ENCODE measurements at places on chromosomes 16 and 17. TPM values are rescaled to one million over a fixed set of nuclear protein-coding genes. Genes with fewer than 3 reads are reported as not detected.

Gene SLC16A6
- total RNA-seq: 0.08 TPM

Gene KRTAP1-5
- total RNA-seq: not detected

Gene ENPP7
- not detected for total RNA-seq

Gene NLRC3
- total RNA-seq: 0.21 TPM

- DNase-seq: no peak
These were observed 23.5 kb downstream of the AATF start for GRCh38 chr17:36972186-36972700.

DNA sequence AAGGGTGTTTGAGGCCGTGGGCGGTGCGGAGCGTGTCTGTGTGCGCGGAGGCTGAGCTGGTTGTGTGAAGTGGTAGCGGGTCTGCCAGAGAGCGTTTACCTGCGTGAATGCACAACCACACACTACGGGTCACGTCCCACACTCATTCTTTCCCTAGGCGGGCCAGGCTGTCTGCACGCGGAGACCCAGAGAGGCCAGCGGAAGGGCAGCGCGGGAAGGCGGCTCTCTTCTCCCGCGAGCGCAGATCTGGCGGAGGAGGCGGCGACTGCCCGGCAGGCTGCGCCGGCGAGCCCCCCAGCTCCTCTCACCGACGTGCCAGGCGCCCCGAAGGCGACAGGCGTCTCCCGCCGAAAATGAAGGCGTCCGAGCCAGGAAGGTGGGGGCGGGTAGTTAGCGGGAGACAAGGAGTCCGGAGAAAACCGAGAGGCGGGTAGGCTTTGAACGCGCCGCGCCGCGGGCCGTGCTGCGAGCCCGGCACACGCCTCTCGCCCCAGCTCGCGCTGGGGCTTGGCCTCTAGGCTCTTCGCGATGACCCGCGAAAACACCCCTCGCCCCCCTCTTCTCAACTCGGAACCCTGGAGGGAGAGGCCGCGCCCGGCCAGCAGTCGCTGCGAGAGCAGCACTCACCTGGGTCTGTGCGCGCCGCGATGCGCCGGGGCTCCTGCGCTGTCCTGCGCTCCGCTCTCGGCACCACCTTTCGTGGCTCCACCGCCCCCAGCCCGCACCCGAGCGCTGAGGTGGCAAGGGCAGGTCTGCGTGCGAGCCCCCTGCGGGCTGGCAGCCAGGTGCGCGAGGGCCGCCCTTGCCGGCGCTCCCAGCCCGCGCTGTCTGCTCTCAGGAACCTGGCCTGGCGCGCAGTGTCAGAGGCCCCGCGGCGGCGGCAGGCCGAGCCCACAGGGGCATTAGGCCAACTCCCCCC lies 2.0 kb upstream of the FOXF1 start:
- peak; percentile 79 for DNase-seq

- DNase-seq: no peak
These were observed 53.5 kb upstream of the AKTIP start for GRCh38 chr16:53556521-53556920.

- DNase-seq: no peak
These were observed 98.2 kb upstream of the METRNL start for GRCh38 chr17:82981141-82981730.

DNA sequence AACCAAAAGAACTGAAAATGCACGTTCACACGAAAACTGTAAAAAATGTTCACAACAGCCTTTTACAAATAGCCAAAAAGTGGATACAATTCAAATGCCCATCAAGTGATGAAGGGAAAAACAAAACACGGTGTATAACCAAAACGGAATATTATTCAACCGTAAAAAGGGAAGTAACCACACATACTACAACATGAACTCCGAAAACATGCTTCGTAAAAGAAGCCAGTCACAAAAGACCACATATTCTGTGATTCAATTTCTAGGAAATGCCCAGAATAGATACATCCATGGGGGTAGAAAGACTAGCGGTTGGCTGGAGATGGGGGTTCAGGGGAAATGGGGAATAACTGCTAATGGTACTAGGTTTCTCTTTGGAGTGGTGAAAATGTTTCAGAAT lies 81.5 kb upstream of the TRAP1 start:
- no peak for DNase-seq

GRCh38 chr17:7046127-7046724 lies 2.3 kb upstream of the SLC16A11 start:
- DNase-seq: peak; percentile 72

- DNase-seq: no peak
These were observed 455 bp upstream of the GRB7 start for GRCh38 chr17:39737206-39737759.

- no peak for DNase-seq
These were observed 8.0 kb upstream of the C16orf96 start for GRCh38 chr16:4548124-4548523.

DNA sequence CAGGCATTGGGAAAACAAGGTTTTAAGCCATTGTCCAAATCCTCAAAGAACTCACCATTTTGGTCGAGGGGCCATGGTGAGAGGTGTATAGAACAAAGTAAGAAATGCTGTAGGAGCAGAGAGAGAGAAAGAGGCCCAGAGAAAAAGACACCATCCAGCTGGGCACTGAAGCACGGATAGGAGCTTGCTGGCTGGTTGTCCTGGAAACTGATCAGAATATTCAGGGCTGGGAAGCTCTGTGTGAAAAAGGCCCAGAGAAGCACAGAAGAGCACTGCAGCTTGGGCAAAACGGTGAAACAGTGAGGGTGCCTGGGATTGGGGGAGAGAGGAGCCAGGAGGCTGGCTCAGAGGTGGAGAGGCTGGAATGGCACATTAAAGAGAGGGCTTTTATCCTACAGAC lies 16.5 kb downstream of the HS3ST3B1 start:
- DNase-seq: no peak
